ENCODE measurements at places on chromosomes 12 and 14.

GRCh38 chr14:101469382-101470247 lies 91.7 kb upstream of the DIO3 start:
- no peak for DNase-seq

GRCh38 chr14:90814806-90815571 lies 1.2 kb downstream of the TTC7B start:
- DNase-seq: no peak

GRCh38 chr14:55434805-55435174 lies 5.6 kb downstream of the TBPL2 start:
- no peak for DNase-seq

DNA sequence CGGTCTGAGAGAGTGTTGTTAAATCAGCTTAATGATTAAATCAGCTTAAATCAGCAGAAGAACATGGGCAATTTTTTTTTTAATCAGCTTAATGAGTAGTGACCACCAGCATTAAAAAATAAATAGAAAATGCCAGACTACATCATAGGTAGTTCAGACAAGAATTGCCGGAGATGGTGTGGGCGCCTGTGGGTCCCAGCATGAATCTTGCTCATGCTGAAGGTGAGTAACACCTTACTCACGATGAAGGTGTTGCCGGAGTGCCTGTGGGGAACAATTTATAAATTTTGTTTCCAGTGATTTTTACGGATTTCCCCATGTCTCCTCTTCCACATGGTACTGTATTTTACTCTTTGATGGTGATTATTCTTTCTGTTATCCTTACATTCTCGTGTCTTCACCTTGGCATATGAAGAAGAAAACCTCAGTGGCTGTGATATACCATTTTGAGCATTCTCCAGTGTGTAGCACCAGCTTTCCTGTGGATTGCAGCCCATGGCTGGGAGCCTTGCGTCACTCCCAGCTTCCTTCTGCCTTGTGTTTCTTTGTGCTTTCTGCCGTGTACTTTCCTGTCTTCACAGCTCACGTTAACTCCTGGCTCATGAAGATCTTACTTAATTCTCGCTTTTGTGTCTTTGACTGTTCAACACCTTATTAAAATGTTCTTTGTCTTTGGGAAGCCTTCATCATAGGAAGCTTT lies 4.7 kb downstream of the TDRD9 start:
- DNase-seq: no peak

- DNase-seq: no peak
Measured at GRCh38 chr12:120413901-120414695, 23.8 kb upstream of the COX6A1 start.

GRCh38 chr12:23084236-23084995 lies 459.4 kb downstream of the ETNK1 start:
- DNase-seq: no peak

- DNase-seq: no peak
Measured at GRCh38 chr14:94880876-94881275, 111.0 kb upstream of the GSC start.

- no peak for DNase-seq
Measured at GRCh38 chr12:67077617-67078016, 191.5 kb upstream of the CAND1 start.

DNA sequence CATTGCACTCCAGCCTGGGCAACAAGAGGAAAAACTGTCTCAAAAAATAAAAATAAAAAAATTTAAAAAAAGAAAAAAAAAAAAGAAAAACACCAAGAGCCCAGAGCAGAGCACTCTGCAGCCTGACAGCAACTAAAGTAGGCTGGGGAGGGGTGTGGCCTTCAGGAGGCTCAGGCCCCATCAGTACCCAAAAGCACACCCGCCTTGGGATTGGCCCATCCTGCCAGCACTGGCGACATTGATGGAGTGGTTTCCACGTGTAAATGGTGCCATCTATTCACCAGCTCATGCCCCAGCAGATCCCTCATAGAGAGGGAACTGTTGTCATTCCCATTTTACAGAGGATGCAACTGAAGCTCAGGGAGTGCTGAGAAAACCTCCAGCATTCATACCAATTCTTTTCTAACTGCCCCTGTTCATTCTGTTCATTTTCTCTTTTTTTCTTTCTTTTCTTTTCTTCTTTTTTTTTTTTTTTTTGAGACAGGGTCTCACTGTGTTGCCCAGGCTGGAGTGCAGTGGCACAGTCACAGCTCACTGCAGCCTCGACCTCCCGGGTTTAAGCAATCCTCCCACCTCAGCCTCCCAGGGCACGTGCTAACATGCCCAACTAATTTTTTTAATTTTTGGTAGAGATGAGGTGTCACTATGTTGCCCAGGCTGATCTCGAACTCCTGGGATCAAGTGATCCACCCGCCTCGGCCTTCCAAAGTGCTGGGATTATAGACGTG lies 89.3 kb downstream of the IRF2BPL start:
- DNase-seq: no peak
